ENCODE measurements at places on chromosomes 3 and 15. TPM values are rescaled to one million over a fixed set of nuclear protein-coding genes. Genes with fewer than 3 reads are reported as not detected.

CHST14 gene
- 15.5 TPM for total RNA-seq

HCLS1 gene
- total RNA-seq = 1.3 TPM

GP5 gene
- total RNA-seq = not detected

GPR27 gene
- total RNA-seq = 0.12 TPM

FETUB gene
- total RNA-seq = not detected

EPHB1 gene
- total RNA-seq = 1.5 TPM

SERINC4 gene
- total RNA-seq = 0.12 TPM

SEC62 gene
- 36.4 TPM for total RNA-seq

GPR176 gene
- 326 TPM for total RNA-seq

FBXO45 gene
- total RNA-seq = 6.2 TPM

SGO1 gene
- total RNA-seq = 1.6 TPM

PLA1A gene
- total RNA-seq = not detected

MST1R gene
- 1.1 TPM for total RNA-seq

LIPH gene
- total RNA-seq = not detected

KIF15 gene
- total RNA-seq = 1.3 TPM

IL5RA gene
- not detected for total RNA-seq

TEX9 gene
- total RNA-seq = 9.6 TPM
